ENCODE measurements at places on chromosomes 6 and 20.

DNA sequence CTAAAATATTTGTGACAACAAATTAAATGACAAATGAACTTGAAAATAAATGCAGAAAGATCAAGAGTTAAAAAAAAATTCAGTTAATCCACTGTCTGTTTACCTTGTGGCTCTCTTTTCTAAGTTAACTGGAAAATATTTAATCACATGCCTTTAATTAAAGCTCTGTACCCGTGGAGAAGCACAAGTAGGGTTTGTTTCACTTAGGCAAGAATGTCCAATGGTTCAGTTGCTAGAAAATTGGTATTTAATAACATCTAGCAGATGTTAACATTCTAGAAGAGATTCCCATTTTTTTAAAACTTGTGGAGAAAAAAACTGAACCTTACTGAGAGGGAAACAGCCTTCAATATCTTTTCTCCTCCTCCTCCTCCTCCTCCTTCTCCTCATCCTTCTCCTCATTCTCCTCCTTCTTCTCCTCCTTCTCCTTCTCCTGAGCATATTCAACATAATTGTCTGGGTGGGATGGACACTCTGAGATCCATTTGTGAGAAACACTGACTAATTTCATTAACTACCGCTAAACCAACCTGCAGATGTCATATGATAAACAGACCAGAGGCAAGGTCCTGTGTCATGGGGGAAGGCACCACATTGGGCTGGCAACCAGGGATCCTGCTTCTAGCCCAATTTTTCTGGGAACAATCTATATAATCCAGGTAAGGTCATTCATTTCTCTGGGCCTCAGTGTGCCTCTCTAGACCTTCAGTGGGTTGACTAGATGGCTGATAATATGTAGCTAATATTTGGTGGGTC is 44.1 kb upstream of the AKIRIN2 start:
- DNase-seq = no peak

DNA sequence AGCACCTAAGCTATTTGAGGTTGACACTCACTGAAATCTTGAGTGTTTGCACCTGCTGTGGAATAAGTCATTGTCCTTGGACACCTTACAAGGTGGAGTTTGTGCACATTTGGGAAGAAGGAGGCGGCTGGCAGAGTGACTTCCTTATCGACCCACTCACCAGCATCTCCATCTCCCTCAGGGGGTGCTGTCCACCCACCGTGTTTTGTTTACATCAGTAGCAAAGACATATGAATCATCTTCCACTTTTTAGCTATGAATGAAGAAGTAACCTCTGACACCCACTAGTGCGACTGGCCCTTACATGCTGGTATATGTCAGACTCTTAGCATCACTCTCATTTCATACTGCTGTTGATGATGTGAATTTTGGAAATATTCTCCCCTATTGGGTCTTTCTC is 119.5 kb upstream of the SGK1 start:
- DNase-seq = peak; percentile 54

GRCh38 chr20:46992640-46993035 is 98.0 kb downstream of the EYA2 start:
- no peak for DNase-seq

DNA sequence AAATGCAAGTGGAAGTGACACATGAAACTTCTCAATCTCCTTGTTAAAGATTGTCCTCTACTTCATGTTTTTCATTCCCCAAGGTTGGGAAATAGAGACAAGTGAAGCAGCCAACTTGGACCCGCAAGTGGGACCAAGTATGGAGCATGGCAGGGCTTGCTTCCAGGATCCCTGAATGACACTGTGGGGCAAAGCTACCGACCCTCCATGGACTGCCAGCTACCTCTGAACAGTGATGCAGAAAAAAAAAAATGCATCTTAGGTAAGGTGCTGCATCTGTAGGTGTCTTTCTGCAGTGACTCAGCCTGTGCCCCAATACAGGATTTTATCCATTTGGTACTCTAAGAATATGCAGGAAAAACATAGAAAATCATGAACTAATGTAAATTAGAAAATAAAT is 119.1 kb upstream of the ENPP5 start:
- DNase-seq = no peak

DNA sequence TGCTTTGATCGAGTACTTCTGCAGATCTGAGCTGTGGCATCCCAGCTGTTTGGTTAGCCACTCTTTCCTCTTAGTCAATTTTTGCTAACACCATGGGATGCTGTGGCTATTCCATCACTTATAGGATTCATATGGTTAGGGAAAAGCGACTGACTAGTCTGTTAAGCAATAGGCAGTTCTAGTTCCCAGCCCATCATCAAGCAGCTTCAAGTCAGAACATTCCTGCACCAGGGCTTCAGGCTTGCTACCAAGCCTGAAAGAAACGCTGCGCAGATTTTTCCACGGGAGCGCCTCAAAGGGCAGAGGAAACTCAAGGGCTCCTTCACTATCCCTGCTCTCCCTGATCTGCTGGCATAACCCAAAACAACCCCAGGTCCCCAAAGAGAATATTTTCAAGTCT is 159.8 kb upstream of the SUPT3H start:
- no peak for DNase-seq

GRCh38 chr6:83429857-83430610 is 817 bp downstream of the ME1 start:
- no peak for DNase-seq

GRCh38 chr6:156348849-156349248 is 428.3 kb upstream of the ARID1B start:
- no peak for DNase-seq

DNA sequence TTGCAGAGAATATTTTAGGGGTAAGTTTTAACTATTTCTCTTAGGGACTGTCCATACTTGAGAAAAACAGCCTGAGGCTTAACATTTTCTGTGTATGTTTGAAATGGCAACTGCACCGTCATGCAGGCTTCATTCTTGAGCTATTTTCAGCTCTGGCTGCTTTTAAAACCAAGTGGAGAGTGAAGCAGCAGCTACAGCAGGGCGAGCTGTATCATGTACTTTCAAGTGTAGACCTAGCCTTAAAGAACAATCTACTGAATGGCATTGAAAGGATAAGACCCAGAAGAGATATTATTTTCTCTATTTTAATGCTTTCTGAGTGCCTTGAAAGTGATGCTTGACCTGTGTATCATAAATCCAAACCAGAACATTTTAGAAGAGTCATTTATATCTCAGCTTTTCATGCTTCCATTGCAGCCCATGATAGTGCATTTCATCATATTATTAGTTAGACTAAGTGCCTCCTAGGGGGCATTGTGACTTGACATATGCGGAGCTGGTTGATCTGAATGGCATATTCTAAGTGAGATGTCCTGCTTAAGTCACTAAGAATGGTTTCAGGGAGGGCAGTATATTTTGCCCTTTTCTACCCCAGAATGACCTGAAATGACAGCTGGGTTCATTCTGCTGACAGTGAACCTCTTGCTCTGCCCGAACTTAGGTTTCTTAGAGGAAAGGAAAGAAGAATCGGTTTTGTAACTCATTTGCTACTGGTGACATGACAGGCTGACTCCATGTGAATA is 85.3 kb downstream of the NKAIN2 start:
- no peak for DNase-seq

GRCh38 chr6:128508588-128509296 is 11.7 kb downstream of the PTPRK start:
- no peak for DNase-seq

- no peak for DNase-seq
Observed at GRCh38 chr20:51140671-51141070, 117.8 kb upstream of the KCNG1 start.

DNA sequence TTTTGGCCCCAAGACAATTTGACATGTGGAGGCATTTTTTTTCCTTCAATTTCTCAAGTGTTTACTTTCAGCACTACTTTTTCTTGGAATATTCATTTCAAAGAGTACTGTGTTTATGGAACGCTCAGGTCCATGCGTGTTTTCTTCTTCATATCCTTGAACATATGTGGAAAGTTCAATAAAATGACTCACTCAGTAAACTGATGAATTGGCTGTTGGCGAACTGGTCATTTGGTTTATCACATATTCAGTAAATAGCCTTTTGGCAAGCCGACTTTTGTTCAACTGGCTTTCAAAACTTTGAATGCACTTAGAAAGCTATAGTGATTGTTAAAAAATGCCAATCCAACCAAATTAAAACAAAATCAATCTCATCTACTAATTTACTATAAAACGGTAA is 964.6 kb upstream of the SLC35B3 start:
- no peak for DNase-seq

DNA sequence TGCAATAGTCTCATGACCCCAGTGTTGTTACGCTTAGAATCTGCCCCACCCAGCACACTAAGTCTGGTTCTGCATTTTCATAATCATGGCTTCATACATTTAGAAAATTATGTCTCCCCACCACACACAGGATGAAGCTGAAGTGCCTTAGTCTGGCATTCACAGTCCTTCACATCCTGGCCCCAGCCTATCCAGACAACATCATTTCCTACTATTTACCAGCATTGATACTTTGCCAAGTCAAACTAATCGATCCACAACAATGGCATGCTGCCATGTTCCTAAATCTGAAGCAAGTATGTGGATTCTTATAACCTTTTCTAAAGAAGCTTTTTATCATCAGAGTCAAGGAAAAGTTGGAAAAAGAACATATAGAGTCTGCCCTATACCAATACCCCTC is 132.4 kb upstream of the FBXL4 start:
- no peak for DNase-seq

- DNase-seq = no peak
Observed at GRCh38 chr6:43927532-43928210, 157.7 kb downstream of the VEGFA start.

DNA sequence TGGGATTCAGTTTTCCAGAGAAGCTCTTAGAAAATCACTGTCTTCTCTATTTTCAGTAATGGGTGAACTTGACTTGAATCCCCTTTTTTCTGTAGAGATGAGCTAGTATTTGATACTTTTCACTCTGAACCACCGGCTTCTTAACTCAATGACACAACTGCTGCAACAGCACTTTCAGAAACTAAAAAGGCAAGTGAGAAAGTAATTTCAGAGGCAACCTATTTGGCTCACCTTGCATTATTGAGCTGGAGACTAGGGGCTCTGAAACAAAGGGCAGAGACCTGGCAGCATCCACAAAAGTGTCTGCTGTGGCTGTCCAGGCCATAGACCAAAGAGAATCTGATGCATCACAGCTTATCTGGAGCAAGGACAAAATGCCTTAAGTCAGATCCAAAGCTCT is 289.8 kb upstream of the IRAK1BP1 start:
- DNase-seq = no peak

All from stimulated activated CD4-positive, alpha-beta T cell treated with anti-CD3 and anti-CD28 coated beads, Interleukin-1b, Interleukin-23, amount 100 ng/mL, for 48 hours (primary cell).